Fibroblast of gingiva (primary cell): ENCODE measurements at places on chromosomes 5 and 9.

GRCh38 chr9:133711428-133712220 lies 26.5 kb downstream of the SARDH start:
- no peak for DNase-seq

DNA sequence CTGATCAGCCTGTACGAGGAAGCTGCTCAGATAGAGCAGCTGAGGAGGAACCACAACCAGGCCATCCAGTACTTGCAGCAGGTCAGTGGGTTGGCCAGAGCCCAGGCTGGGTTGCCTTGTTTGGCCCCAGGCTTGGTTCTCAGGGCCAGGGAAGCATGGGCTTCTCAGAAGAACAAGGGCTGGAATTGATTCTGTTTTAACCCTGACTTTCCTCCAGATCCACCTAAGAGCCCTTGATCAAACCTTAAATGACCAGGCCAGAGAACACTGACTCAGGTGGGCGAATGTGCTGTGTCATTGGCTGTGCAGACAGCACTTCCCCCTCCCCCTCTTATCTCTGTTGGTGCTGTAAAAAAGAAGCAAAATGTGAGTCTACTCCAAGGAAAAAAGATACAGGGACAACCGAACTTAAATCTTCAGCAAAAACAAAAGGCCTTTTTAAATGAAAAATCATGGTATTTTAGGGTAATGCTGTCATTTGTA lies 28.1 kb downstream of the TTC23L start:
- DNase-seq: no peak

- DNase-seq: no peak
These were observed 27.4 kb upstream of the CEP120 start for GRCh38 chr5:123450640-123451039.

- no peak for DNase-seq
These were observed 734.4 kb upstream of the ADAMTS16 start for GRCh38 chr5:4405614-4406219.

DNA sequence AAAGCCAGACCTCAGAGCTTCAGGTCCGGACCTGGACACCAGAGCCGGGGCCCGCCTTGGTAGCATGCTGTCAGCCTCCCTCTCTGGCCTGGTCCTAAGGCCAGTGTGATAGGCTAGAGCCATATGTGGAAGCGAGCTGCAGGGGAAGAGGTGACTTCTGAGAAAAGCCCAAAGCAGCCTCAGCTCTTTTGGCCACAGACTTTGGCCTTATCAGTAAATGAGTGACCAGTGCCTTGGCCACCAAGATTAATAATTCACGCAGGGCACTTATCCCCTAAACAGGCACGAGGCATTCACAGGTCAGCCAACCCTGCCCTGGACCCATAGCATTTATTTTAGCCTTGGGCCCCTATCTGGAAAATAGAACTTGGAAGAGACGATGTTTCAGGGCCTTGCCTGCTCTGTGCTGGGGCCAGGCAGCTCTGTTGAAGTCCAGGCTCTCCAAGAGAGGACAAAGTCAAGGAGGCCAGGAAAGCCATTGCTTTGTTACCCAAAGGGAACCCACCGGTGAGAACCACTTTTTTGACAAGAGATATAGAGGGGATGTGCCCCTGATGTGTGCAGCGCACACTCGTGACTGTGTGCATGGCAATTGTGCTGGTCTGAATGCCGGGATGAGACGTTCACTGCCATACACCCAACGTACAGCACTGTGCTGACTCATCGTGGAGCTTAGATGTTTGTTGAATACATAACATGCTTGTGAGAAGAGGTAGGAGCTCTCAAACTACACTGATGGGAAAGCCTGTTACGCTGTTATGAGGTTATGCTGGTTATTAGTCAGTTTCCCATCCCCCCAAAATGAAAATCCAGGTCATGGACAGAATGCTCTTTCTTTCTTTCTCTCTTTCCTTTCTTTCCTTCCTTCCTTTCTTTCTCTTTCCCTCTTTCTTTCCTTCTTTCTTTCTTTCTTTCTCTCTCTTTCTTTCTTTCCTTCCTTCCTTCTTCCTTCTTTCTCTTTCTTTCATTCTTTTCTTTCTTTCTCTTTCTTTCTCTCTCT lies 5.0 kb upstream of the SLC34A1 start:
- DNase-seq: peak; percentile 21

- DNase-seq: no peak
These were observed 201.1 kb upstream of the GLRA1 start for GRCh38 chr5:152125661-152126205.

- DNase-seq: peak; percentile 60
These were observed 122.9 kb upstream of the DAB2 start for GRCh38 chr5:39547553-39548154.

DNA sequence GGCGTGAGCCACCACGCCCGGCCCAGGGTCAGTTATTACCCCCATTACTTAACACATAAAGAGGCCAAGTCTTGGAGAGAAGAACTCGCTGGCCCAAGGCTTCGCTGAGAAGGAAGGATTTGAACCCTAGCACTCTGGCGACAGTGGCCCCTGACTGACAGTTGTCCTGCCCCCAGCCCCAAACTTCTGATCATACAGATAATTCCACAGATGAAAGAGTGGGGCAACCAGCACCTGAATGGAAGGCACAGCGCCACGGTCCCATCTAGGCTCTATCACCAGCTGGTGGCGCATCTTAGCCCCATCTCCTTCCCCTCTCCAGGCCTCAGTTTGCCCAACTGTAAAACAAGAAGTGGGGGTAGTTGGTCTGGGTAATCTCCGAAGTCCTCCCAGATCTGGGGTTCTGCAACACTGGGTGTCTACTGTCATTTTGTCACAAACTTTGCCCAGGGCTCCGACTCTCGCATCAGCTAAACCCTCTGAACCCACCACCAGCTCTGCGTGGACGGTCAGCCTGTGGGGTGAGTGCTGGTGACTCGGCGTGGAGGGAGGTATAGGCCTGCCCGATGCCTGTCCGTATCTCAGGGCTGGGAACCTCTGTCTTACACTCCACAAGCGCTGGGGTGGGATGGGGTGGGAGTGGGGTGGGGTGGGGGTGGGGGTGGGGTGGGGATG lies 209.3 kb downstream of the C9orf50 start:
- DNase-seq: no peak

GRCh38 chr5:119313658-119314605 lies 41.9 kb upstream of the TNFAIP8 start:
- DNase-seq: no peak

DNA sequence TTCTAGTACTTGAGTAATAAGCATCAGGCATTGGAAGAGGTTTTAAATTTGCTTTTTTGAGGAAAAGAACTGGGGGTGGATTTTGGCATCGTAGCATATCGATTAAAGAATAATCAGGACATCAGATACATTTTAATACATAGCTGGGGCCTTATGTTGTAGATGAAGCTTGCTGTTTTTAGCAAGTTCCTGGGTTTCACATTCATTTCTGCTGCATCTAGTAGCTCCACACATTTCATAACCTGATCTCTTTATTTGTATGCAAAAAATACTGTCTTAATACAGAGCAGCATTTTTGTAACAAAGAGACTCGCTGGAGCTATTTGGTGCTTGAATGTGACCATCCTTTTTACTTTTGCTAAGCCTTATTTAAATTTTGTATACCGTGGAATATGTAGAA lies 28.5 kb downstream of the CD180 start:
- DNase-seq: no peak

GRCh38 chr5:26003966-26004365 lies 1034.4 kb downstream of the CDH9 start:
- DNase-seq: no peak

DNA sequence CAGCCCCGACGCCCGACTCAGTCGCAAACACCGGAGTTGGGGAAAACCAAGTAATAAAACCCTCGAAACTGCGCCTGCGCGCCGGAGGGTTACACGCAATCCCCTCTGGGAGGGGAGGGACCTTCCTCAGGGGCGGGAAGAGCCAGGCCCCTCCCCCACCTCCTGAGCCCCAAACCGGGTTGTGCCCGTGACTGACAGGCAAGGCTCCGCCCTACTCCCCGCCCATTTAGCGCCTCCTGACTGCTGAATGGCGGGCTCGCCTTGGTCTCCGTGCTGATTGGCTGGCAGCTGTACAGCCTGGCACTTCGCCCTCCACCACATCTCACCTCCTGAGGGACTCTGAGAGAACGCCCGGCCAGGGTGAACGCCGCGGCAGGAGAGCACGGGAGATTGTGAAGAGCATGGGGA lies at the start of gene PRDM9:
Gene PRDM9 (plus strand): TSS at position 332 of the 408 bp plus-strand sequence. CDS start 1,425 bp downstream, outside the sequence.
- no peak for DNase-seq
